ENCODE measurements at places on chromosomes 7 and 10. TPM values are rescaled to one million over a fixed set of nuclear protein-coding genes. Genes with fewer than 3 reads are reported as not detected.

OR9A4 gene
- not detected for total RNA-seq

TUBAL3 gene
- not detected for total RNA-seq

GRCh38 chr7:109094-109493 is 83.3 kb upstream of the FAM20C start:
- no peak overlapping the region for H3K27ac ChIP-seq
- DNase-seq: peak; percentile 59
- no peak overlapping the region for H3K4me3 ChIP-seq

GRCh38 chr10:133403784-133404183 is 9.8 kb downstream of the MTG1 start:
- peaks cover 68% of the 10 kb centered on the region for H3K36me3 ChIP-seq
- H3K4me1 ChIP-seq: no peaks in the 10 kb centered on the region
- no peak overlapping the region for H3K4me3 ChIP-seq
- DNase-seq: no peak
- no peak overlapping the region for H3K27ac ChIP-seq

- H3K4me3 ChIP-seq: no peak overlapping the region
- H3K4me1 ChIP-seq: peaks cover 8% of the 10 kb centered on the region
- no peak for DNase-seq
- no peaks in the 10 kb centered on the region for H3K27me3 ChIP-seq
- H3K36me3 ChIP-seq: no peaks in the 10 kb centered on the region
These were observed 74.1 kb downstream of the CRPPA start for GRCh38 chr7:16347066-16347826.

RBP4 gene
- 48.2 TPM for total RNA-seq

TSPAN33 gene
- total RNA-seq: 9.8 TPM

GRCh38 chr7:41874201-41874785 is 171.4 kb upstream of the INHBA start:
- no peaks in the 10 kb centered on the region for H3K27me3 ChIP-seq
- H3K4me3 ChIP-seq: no peak overlapping the region
- DNase-seq: no peak
- no peak overlapping the region for H3K27ac ChIP-seq
- no peaks in the 10 kb centered on the region for H3K36me3 ChIP-seq

- H3K27ac ChIP-seq: no peak overlapping the region
- H3K4me1 ChIP-seq: no peaks in the 10 kb centered on the region
- no peak overlapping the region for H3K4me3 ChIP-seq
- DNase-seq: no peak
- H3K36me3 ChIP-seq: no peaks in the 10 kb centered on the region
- no peaks in the 10 kb centered on the region for H3K27me3 ChIP-seq
These were observed 192.1 kb downstream of the LRMDA start for GRCh38 chr10:75623310-75624093.

DNA sequence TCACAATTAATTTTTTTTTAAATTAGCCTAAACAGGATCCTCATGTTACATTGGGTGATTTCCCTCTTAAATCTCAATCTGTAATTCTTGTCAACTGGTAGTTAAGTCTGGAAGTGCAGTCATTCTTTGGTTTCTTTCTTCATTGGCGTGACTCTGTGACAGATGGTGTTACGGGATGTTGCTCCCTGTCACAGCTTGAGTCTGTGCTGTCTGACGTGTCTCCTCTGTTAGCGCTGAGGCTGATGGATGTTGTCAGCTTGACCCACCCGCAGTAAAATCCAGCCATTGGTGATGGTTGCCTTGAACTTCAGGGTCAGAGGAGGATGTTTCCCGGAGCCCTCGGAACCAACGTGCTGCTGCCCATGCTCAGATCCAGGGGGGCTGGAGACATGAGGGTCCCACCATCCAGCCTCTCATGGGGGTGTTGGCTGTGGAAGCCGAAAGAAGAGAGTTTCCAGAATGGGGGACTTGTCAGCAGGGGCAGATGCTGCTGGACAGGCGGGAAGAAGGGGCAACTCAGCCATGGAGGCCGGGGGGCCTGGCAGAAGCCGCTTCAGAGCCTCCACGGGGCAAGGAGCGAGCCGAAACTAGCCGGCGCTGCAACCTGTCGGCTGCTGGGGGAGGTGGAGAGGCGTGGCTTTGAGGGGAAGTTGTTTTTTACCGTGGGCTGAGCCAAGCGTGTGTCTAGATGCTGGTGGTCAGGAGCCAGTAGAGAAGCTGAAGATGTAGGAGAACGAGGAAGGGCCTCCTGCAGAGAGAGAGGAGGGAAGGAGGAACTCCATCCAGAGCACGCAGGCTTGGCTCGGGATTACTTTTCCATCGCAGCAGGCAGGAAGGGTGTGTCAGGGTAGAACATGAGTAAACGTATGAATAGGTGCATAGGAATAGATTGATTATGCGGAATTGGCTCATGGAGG is 3.5 kb downstream of the SUN1 start:
- no peak overlapping the region for H3K4me3 ChIP-seq
- H3K27me3 ChIP-seq: no peaks in the 10 kb centered on the region
- peaks cover 13% of the 10 kb centered on the region for H3K36me3 ChIP-seq
- no peaks in the 10 kb centered on the region for H3K4me1 ChIP-seq
- peak overlapping the region; percentile 88 for H3K27ac ChIP-seq

GRCh38 chr10:114427124-114427852 is 23.0 kb upstream of the AFAP1L2 start:
- no peak for DNase-seq
- H3K4me1 ChIP-seq: peaks cover 33% of the 10 kb centered on the region
- no peaks in the 10 kb centered on the region for H3K27me3 ChIP-seq
- no peak overlapping the region for H3K4me3 ChIP-seq
- H3K36me3 ChIP-seq: peaks cover 22% of the 10 kb centered on the region

- peak overlapping the region; percentile 77 for H3K4me3 ChIP-seq
- peaks cover 7% of the 10 kb centered on the region for H3K36me3 ChIP-seq
- no peak for DNase-seq
- peaks cover 38% of the 10 kb centered on the region for H3K4me1 ChIP-seq
- H3K27me3 ChIP-seq: no peaks in the 10 kb centered on the region
These were observed 2.6 kb downstream of the CXCL12 start for GRCh38 chr10:44382131-44382858.

DNA sequence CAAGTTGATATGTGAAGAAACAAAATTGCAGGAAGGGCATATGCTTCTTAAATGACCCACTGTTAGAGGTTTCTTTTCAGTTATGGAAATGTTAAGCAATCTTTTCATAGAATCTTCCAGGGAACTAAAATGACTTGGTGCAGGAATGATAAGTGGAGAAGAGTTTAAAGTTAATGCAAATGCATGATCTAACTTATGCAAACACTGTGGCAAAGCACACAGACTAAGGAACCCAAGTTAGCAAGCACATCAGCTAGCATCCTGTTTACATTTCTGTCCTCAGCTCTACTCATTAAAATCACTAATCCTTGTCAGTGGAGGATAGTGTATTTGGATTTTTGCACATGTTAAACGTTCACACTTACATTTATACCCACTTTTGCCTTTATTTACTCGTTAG is 9.3 kb downstream of the CLCN1 start:
- no peaks in the 10 kb centered on the region for H3K36me3 ChIP-seq
- H3K27me3 ChIP-seq: no peaks in the 10 kb centered on the region
- no peak overlapping the region for H3K4me3 ChIP-seq
- no peak for DNase-seq
- H3K4me1 ChIP-seq: peaks cover 13% of the 10 kb centered on the region
- no peak overlapping the region for H3K27ac ChIP-seq

DNA sequence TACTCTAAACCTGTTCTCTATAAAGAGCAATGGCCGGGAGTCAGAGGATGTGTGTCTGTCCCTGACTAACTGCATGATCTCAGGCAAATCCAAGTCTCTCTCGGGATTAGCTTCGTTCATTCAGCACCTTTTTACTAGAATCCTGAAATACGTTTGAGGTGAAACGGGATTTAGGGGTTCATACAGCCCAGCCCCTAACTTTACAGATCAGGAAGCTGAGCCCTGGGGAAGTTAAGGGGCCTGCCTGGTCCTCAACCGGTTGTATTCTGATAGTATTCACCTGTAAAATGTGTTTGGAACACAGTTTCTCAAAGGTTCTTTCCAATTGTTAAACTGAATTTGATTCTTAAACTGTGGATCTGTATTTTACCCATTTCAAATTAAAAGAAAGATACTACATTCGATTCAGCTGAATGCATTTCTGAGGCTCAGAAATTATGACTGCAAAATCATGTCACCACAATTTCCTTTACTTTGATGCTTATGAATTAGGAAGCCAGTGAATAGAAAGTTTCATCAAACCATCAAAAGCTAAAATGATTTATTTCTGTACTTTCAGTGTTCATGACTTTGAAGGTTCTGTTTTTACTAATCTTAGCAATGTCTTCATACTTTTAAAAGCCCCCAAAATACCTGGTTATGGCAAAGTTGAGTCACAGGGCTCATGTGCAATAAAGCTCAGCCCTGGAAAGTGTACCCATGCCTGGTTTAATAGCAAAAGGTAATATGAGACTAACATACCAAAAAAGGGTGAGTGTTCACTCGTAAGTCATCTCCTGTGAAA is 28.9 kb upstream of the EZH2 start:
- no peak overlapping the region for H3K4me3 ChIP-seq
- H3K36me3 ChIP-seq: no peaks in the 10 kb centered on the region
- DNase-seq: no peak
- H3K27me3 ChIP-seq: no peaks in the 10 kb centered on the region

GATAD1 gene
- 12.4 TPM for total RNA-seq

SLC26A3 gene
- not detected for total RNA-seq

- H3K36me3 ChIP-seq: no peaks in the 10 kb centered on the region
- H3K27ac ChIP-seq: no peak overlapping the region
- no peaks in the 10 kb centered on the region for H3K4me1 ChIP-seq
- DNase-seq: no peak
These were observed 386.6 kb upstream of the POM121L12 start for GRCh38 chr7:52648872-52649271.

GRCh38 chr7:91494450-91494849 is 230.2 kb downstream of the FZD1 start:
- DNase-seq: no peak
- H3K4me3 ChIP-seq: no peak overlapping the region
- no peaks in the 10 kb centered on the region for H3K36me3 ChIP-seq

DNA sequence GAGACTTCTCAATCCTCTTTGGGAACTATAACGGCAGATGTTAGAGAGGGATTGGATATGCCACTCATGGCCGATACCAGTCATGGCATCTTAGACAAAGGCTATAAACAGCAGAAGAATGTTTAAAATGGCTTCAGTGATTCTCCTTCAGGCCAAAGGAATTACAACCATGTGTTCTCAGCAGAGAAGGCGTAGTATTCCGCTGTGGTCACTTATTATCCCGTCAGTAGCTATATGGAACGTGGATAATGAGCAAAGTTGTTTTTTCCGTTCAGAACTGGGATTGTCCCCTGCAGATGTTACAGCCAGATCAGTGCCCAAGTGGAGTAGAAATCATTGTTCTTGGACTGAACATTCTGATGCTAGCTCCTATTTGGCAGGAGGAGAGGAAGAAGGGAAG is 43.1 kb downstream of the TEX36 start:
- H3K36me3 ChIP-seq: no peaks in the 10 kb centered on the region
- H3K27ac ChIP-seq: no peak overlapping the region

DNA sequence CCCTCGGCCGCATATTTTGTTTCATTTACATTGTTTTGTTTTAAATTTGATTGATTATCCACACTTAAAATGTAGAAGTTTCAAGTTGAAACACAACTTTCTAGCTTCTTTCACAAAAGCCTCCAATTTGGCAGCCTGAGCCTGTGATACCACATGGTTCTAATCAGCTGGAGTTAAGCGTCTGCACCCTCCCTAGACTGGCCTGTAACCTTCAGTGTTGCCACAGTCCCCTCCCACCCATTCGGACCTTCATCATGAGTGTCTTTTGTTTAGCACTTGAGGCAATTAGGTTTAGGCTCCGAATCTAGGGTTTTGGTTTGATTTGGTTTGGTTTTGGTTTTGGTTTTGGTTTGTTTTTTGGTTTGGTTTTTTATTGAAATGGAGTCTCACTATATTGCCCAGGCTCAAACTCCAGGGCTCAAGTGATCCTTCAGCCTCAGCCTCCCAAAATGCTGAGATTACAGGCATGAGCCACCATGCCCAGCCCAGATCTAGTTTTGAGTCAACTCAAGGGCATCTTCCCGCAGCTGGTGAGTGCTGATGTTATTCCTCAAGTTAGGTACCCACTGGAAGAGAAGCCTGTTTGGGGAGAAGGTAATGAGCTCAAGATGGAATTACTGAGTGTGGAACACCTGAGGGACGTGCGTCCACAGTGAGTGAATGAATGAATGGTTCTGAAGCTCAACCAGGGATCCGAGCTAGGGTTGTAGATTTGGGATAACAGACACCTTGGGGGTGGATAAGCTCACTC is 201.4 kb downstream of the HECW1 start:
- H3K4me1 ChIP-seq: no peaks in the 10 kb centered on the region
- no peaks in the 10 kb centered on the region for H3K27me3 ChIP-seq
- no peak for DNase-seq

TSPAN12 gene
- 29.5 TPM for total RNA-seq

DNA sequence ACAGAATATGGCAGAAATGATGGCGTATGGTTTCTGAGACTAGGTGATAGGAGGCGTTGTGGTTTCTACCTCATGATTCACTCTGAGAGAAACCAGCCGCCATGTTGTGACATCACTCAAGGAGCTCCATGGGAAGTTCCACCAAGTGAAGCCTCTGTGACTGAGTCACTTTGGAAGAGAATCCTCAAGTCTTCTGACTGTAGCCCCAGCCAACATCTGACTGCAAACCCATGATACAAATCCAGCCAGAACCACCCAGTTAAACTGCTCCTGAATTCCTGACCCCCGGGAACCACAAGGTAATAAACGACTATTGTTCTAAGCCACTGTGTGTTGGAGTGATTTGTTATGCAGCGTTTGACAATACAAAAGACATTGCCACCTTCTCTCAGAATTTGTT is 91.1 kb upstream of the CARD11 start:
- no peak for DNase-seq
- H3K27me3 ChIP-seq: no peaks in the 10 kb centered on the region
- no peak overlapping the region for H3K27ac ChIP-seq
- H3K4me1 ChIP-seq: no peaks in the 10 kb centered on the region

DNA sequence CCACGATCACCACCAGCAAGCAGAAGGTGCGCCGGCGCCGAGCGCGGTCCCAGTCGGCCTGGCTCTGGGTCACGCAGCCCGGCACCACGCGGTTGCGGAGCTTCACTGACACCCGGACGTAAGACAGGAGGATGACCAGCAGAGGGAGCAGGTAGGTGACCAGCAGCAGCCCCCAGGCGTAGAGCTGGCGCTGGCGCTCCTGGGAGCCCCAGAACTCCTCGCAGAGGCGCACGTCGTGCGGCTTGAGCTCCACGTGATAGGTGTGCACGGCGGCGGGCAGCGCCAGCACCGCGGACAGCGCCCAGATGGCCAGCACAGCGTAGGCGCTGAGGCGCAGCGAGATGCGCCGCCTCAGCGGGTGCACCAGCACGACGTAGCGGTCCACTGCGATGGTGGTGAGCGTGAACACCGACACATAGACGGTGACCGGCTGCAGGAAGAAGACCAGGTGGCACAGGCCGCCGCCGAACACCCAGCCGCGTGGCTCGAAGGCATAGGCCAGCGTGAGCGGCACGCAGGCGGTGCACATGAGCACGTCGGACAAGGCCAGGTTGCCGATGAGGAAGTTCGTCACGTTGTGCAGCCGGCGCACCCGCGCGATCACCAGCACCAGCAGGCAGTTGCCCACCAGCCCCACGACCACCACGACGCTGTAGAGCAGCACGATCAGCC is 920 bp downstream of the PRLHR start:
- no peak overlapping the region for H3K4me3 ChIP-seq
- DNase-seq: no peak
- no peaks in the 10 kb centered on the region for H3K36me3 ChIP-seq
- peaks cover 23% of the 10 kb centered on the region for H3K27me3 ChIP-seq
- H3K4me1 ChIP-seq: no peaks in the 10 kb centered on the region

PNLIPRP1 gene
- not detected for total RNA-seq

All from right atrium auricular region (tissue), 2 donors.